ENCODE measurements at places on chromosomes 5 and 9.
A peak's percentile ranks its signal among the peaks of the same experiment; 100 is the strongest.

DNA sequence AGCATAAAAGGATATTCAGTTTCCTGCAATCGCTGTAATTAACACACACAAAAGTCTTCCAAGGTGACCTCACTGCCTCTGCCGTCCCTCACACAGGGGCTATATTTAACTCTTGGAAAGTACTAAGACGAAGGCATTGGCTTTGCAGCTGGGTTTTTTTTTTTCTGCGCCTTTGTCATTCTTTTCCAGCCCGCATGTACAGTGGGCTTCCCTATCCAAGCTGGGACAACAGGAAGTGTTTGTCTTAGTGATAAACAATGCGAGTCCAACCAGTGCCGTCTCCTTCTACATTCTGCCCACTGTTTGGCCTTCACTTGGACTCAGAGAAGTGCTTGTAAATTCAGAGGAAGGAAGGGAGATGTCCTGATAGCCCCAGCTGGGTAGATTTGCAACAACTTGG, 17.6 kb downstream of the AFAP1L1 start:
- DNase-seq = no peak

- DNase-seq = no peak
Observed at GRCh38 chr9:109248133-109248581, 72.7 kb downstream of the EPB41L4B start.

- peak; percentile 27 for DNase-seq
Observed at GRCh38 chr9:38687389-38687842, 32.5 kb downstream of the FAM240B start.

GRCh38 chr9:70133253-70134208, 89.9 kb downstream of the MAMDC2 start:
- DNase-seq = no peak

DNA sequence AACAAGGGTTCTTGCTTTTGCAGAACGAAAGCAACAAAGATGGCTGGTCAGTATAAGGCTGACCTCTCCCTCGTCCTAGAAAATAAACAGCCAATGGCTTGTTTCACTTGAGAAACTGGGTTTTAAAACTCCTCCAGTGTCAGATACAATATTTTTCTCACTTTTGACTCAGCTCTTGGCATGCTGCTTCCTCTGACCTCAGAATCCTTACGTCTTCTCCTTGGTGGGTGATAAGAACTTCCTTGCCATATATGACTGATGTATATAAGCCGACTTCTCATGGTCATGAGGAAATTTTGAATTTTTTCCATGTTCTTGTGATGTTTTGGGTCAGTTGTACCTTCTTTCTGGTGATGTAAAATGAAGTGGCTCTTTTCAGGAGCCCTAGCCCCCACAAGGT, 3.8 kb downstream of the ZNF618 start:
- no peak for DNase-seq

GRCh38 chr5:42021923-42022322, 96.8 kb downstream of the FBXO4 start:
- DNase-seq = no peak

- no peak for DNase-seq
Observed at GRCh38 chr5:141384471-141385267, 2.1 kb downstream of the PCDHGA7 start.

All from CD4-positive, alpha-beta T cell treated with Interleukin-6 at 100 ng/mL for 8 hours (primary cell).